ENCODE measurements at places on chromosomes 2 and 18. TPM values are rescaled to one million over a fixed set of nuclear protein-coding genes. Genes with fewer than 3 reads are reported as not detected.
A peak's percentile ranks its signal among the peaks of the same experiment; 100 is the strongest.

SPC25 gene
- total RNA-seq, result 31.9 TPM

LCT gene
- 0.14 TPM for total RNA-seq

CD8B gene
- not detected for total RNA-seq

TP53I3 gene
- total RNA-seq, result 5.1 TPM

ATG16L1 gene
- total RNA-seq, result 30.6 TPM

- DNase-seq, result no peak
These were observed 259.1 kb downstream of the TDRD15 start for GRCh38 chr2:21382701-21383520.

- DNase-seq, result no peak
These were observed 164.1 kb upstream of the BOD1L2 start for GRCh38 chr18:56982766-56983165.

DNA sequence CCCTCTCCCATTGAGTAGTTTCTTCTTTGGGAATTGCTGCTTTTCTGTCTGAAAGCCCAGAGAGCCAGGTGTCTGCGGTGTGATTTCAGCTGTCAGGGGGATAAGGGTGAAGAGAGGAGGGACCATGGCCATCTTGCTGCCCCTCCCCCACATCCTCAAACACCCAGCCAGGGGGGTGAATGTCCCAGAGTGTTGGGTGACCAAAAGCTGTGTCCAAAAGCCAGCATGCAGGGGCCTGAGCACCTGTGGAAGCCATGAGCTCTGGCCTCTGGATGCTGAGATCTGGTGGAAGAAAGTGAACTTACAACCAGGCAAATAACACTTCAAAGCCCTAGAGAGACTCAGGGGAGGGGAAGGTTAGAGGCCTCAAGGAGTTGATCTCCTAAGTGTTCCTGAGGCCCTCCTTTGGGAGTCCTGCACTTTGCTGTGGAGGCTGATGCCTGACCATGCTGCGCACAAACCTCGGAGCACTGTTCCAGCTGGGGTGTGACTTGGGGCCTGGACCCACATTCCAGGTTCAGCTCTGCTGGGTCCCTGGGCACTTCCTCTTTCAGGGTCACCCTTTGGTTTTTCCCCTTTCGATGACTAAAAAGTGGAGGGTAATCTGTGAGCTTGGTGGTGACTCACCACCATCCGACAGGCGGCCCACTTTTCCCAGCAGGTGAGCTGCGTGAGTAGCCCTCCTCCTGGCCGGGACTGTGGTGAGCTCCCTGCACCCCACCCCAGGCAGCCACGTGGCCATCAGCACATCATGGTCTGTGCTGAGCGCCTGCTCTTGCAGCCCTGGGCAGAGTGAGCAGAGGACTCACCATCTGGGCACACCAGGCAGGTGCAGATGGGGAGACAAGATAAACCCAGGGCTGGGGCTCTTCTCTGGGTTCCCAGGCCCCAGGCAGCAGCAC, 66.8 kb upstream of the FOSL2 start:
- DNase-seq, result peak; percentile 17

- DNase-seq, result no peak
These were observed 721.9 kb upstream of the ACVR2A start for GRCh38 chr2:147122944-147123343.

- DNase-seq, result no peak
These were observed 1143.9 kb upstream of the NXPH2 start for GRCh38 chr2:139924070-139924469.
